ENCODE measurements at places on chromosomes 1 and 21.

DNA sequence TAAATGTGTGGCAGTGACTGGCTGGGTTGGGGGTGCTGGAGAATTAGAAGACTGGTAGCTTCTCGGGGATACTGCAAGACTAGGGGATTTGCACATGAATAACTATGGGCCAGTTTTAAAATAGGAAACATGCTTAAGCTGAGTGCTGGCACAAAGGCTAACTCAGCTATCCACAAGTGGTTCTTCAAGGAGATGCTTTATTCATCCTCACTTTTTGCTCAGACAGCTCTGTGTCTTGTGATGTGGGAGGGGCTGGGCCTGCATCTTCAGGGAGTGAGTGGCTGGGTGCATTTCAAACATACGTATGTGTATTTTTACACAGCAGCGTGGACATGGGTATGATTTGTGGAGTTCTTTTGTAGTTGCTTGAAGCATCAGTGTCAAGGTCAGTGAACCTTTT, 2.3 kb downstream of the COQ8A start:
- DNase-seq, result no peak

GRCh38 chr1:180530501-180530900, 28.1 kb upstream of the ACBD6 start:
- no peak for DNase-seq

- no peak for DNase-seq
These were observed 22.4 kb downstream of the ZZZ3 start for GRCh38 chr1:77659879-77660593.

DNA sequence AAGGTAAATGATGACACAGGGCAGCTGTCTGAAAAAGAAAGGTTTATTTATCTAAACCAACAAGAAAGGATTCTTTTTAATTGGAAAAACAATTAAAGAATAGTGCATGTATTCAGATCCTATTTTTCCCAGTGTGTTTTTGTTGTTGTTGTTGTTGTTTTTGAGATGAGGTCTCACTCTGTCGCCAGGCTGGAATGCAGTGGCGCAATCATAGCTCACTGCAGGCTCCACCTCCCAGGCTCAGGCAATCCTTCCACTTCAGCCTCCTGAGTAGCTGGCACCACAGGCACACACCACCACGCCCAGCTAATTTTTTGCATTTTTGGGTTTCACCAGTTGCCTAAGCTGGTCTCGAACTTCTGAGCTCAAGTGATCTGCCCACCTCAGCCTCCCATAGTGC, 22.1 kb downstream of the NEK2 start:
- DNase-seq, result no peak

DNA sequence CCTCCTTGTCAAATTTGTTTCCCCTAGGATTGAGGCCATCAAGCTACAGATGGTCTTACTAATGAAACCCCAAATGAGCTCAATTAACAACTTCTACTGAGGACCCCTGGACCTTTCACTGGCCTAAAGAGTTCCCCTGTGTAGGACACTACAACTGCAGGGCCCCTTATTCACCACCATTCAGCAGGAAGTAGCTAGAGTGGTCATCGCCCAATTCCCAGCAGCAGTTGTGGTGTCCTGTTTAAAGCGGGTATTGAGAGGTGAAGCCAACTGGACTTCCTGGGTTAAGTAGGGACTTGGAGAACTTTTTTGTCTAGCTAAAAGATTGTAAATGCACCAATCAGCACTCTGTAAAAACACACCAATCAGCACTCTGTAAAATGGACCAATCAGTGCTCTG, 1466.9 kb downstream of the KCNT2 start:
- DNase-seq, result no peak

- no peak for DNase-seq
These were observed 43.9 kb downstream of the GALNT2 start for GRCh38 chr1:230110971-230111370.

GRCh38 chr1:106995970-106996369, 60.5 kb upstream of the PRMT6 start:
- DNase-seq, result no peak

- DNase-seq, result no peak
These were observed 1186.5 kb upstream of the TMPRSS15 start for GRCh38 chr21:19590044-19590443.

- no peak for DNase-seq
These were observed 49.2 kb upstream of the COL24A1 start for GRCh38 chr1:86205741-86206140.

GRCh38 chr1:187624812-187625545, 796.2 kb downstream of the PLA2G4A start:
- no peak for DNase-seq

GRCh38 chr1:42723511-42723910, 16.5 kb downstream of the CLDN19 start:
- no peak for DNase-seq

GRCh38 chr21:41167348-41168342, at the start of gene BACE2:
BACE2 (plus strand) TSS chr21:41168160; CDS start chr21:41168264, 104 bp downstream.
- DNase-seq, result peak; percentile 68

DNA sequence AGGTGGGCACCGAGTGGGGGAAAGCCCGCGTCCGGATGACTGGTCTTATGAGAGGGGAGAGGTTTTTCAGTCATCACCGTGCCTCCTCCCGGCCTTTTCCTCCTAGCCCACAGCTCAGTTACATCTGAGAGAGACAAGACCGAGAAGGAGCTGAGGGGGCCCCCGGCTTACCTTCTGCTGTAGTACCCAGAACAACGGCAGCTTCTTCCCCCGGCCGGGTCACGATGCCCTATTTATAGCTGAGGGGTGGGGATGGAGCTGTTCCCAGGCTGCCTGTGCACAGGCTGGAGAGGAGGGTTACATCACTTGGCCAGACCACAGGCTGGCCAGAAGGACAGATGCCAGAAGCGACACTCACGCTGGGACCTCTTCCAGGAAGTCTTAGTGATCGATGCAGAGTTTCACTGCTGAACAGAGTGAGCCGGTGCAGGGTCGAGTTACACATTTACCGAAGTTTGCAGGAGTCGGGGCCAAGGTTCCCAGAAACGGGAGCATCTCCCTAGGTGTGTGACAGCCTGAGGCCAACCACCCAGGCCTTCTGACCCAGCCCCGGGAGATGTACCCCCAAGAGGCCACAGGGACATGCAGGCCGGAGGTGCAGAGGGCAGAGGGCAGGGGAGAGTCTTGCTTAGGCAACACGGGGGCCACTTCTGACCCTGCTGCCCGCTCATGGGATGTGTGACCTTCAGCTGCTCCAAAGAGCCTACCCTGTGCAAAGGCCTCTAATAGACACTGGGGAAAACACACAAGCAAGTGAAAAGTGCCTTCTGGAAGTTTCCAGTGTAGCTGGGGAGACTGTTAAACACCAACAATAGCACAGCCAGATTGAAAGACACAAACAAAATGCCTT, at the start of gene AGT:
TSS of gene AGT (minus strand) at position 208 of the 850 bp plus-strand sequence. CDS start 3,299 bp downstream, outside the sequence.
- no peak for DNase-seq

- no peak for DNase-seq
These were observed 4.3 kb upstream of the CD1D start for GRCh38 chr1:158176399-158176798.

DNA sequence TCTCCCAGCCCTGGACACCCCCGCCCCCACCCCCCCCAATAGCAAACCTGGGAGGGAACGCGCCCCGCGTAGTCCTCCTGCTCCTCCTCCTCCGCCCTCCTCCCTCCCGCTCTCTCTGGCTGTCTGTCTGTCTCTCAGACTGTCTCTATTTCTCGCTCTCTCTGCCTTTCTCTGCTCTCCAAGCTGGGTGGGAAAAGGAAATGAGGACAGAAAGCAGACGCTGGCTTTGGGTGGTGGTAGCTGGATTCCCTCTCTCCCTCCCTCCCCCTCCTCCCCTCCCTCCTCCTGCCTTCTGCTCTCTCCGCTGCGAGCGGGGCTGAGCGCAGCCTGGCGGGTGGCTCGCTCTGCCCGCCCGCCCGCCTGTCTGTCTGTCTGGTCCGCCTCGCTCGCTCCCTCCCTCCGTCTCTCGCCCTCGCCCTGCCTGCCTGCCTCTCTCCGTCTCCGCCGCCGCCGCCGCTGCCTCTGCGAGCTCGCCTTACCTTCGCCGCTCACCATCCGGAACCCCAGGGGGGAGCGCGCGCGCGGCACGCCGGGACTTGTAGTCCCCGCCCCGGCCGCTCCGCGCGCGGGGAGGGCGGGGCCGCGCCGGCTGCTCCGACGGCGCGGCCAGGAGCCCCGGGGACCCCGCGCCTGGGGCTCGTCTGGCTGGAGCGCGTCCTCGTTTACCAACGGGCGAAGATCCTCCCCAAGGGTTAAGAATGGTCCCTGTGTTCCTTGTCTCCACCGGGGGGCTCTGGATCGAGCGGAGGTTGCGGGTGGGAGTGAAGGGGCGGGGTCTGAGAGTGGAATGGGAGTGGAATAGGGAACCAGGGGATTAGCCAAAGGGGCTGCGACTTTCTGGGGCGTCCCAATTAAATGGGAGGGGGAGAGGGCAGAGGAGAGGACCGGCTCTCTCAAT, at the start of gene AHDC1:
TSS of gene AHDC1 (minus strand) at position 464 of the 898 bp plus-strand sequence. CDS start 52,029 bp downstream, outside the sequence.
- DNase-seq, result peak; percentile 91

GRCh38 chr1:87805666-87806378, 477.1 kb downstream of the LMO4 start:
- no peak for DNase-seq

DNA sequence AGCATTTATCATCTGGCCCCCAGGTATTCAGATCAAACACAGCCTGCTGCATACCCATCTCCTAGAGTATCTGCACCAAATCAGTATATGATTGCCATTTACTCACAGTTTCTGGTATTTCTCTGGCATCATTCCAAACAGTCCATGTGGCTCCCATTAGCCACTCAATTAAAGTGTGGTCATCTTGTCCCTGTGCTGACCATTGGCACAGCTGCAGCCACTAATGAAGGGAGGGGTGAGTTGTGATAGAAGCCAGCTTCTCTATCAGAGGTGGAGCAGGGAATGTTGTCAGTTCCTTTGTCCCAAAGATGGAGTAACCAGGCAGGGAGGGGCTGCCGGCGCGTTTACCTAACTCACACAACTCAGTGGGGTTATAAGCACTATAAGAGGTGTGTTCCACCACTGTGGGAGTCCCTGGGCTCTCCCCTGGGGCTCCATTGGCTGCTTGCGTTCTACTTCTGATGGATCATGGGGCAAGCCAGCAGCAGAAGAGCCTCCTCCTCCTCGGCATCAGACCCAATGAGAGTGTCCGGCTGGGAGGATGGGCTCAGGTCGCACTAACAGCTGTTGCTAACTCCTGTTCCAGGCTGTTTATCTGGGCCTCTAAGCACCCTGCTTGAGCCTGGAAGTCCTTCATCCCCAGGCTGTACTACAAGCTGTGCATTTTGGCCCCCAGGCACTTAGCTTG, 108.6 kb downstream of the GDAP2 start:
- DNase-seq, result no peak

Measured in stimulated activated CD4-positive, alpha-beta T cell treated with anti-CD3 and anti-CD28 coated beads, Interleukin-2, amount 100 ng/mL, for 24 hours (primary cell).